Esophagus squamous epithelium (tissue), 5 donors: ENCODE measurements at places on chromosomes 5 and 9.

DNA sequence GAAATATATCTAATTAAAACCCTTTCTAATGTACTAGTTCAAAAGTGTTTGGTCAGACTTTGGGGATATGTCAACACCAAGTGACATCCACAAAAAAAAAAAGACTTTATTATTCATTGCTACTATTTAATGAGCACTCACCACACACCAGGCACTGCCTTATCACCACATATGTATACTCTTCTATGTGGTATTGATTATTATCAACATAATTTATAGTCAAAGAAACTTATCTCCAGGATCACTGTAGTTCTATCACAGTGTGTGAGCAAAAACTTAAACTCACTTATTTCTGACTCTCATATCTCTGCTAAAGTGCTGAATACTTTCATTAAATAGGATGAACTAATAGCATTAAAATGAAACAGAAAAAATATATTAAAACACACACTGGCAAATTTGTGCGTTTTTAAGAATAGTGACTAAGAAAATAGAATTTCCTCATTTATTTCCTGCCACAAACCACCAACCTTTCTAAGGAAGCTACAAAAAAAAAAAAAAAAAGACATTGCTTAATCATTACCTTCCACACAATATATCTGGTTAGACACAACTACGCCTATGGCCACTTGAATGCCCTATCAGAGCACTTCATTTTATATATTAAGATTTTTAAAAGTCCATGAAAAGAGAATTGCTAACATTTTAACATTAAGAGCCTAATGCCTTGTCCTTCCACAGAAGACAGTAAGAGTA, 12.8 kb downstream of the SLCO4C1 start:
- no peaks in the 10 kb centered on the region for H3K36me3 ChIP-seq
- no peak overlapping the region for H3K27ac ChIP-seq
- no peak for DNase-seq
- no peaks in the 10 kb centered on the region for H3K4me1 ChIP-seq
- H3K4me3 ChIP-seq, result no peak overlapping the region
- H3K27me3 ChIP-seq, result no peaks in the 10 kb centered on the region

DNA sequence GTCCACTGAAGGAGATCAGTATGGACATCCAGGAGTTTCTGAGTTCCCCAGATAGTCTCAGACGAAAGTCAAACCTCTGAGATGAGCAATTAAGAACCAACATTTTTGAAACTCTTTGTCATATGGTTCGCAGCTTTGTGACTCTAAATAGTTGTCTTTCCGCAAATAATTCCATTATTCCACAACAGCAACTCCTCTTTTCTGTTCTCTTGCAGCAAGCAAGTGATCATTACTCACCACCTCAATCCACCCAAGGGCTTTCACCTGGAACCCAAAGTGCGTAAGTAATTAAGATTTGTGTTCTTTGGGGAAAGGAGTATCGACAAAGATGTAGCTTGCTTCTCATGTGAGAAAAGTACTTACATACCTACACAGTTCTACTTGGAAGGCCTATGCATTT, 15.6 kb downstream of the MTX3 start:
- no peak for DNase-seq
- H3K27ac ChIP-seq, result no peak overlapping the region
- no peaks in the 10 kb centered on the region for H3K27me3 ChIP-seq

DNA sequence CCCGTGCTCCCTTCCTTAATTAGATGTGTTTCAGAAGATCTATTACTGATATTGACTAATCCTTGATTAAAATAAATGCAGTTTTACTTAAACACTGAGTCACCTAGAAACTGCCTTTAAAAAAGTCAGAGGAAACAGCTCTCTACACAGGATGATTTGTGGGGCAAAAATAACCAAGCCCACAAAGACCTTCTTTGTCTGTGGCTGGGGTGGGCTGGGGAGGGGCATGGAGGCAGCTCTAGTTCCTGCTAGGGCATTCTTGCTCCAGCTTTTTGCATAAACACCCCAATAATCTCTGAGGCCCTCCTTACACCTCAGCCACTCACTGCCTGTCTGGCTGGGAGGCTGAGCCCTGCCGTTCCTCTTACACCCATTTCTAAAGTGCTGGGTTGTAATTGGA, 227.6 kb upstream of the DAP start:
- H3K4me1 ChIP-seq, result no peaks in the 10 kb centered on the region
- no peak for DNase-seq
- H3K27ac ChIP-seq, result no peak overlapping the region
- no peaks in the 10 kb centered on the region for H3K36me3 ChIP-seq

DNA sequence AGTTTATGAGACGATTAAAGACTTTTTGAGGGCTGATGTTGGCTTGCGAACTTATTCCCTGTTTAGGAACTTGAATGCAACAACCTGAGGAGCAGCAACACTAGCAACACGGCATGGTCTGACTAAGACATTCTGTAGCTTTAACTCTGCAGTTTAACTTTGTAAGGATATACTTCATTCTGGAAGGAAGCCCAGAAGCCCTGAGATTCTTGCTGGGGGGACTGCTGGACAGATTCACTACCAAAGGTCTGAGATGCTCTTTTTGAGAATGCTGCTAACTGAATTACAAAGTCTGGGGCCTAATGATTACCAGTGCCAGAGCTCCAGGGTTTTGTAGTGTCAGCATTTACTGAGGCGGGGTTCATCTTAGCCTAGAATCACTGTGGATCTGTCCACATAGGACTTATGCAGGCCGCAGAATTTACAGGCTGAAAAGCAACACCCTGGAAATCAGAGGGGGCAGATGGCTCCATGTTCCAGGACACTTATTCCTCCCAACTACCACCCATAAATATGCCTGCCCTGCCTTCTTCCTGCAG, 537.1 kb upstream of the CDH18 start:
- no peak overlapping the region for H3K4me3 ChIP-seq
- no peak overlapping the region for H3K27ac ChIP-seq
- no peak for DNase-seq
- no peaks in the 10 kb centered on the region for H3K27me3 ChIP-seq
- H3K36me3 ChIP-seq, result no peaks in the 10 kb centered on the region

DNA sequence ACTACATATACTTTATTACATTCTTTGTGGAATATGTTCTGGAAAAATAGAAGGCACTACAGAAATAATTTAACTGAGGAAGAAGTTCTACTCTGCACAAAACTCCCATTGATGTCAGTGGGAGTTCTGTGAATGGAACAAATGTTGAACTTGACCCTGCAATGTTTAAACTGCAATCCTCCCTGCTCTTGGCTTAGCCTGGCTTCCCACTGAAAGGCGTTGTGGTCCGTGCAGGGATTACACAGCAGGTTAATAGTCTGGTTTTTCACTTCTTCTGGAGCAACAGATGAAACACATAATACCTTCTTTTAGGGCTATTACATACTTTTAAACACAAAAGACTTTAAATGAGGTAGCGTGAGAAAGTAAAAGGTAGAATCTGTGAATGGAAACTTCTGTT, 12.9 kb upstream of the ERBIN start:
- no peak overlapping the region for H3K27ac ChIP-seq
- no peaks in the 10 kb centered on the region for H3K4me1 ChIP-seq
- H3K4me3 ChIP-seq, result no peak overlapping the region
- no peaks in the 10 kb centered on the region for H3K27me3 ChIP-seq
- no peak for DNase-seq

DNA sequence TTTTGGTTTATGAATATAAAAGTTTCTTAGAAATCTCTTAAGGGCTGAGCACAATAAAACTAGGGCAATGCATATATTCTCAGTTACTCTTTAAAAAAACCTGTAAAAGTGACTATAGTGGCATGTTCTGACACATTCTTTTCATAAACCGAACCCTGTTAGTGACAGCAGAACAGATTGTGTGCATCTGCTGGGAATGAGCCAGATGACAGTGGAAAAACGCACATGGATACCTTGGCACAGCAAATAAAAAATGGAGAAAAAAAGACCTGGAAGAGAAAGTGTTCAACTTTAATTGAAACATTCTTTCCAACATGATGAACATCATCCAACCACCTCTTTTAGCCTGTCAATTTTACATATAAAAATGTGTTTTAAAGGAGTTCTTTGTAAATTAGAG, 12.7 kb downstream of the MEF2C start:
- no peaks in the 10 kb centered on the region for H3K27me3 ChIP-seq
- no peaks in the 10 kb centered on the region for H3K36me3 ChIP-seq
- no peak overlapping the region for H3K27ac ChIP-seq
- peaks cover 5% of the 10 kb centered on the region for H3K4me1 ChIP-seq
- no peak for DNase-seq

GRCh38 chr9:93302586-93303257, 118.8 kb downstream of the WNK2 start:
- H3K27me3 ChIP-seq, result no peaks in the 10 kb centered on the region
- no peak for DNase-seq
- no peak overlapping the region for H3K27ac ChIP-seq
- H3K4me3 ChIP-seq, result no peak overlapping the region
- H3K36me3 ChIP-seq, result no peaks in the 10 kb centered on the region
- no peaks in the 10 kb centered on the region for H3K4me1 ChIP-seq

GRCh38 chr5:122419142-122419894, 107.3 kb downstream of the SNCAIP start:
- no peak for DNase-seq
- no peaks in the 10 kb centered on the region for H3K36me3 ChIP-seq
- no peak overlapping the region for H3K4me3 ChIP-seq
- H3K27me3 ChIP-seq, result no peaks in the 10 kb centered on the region

DNA sequence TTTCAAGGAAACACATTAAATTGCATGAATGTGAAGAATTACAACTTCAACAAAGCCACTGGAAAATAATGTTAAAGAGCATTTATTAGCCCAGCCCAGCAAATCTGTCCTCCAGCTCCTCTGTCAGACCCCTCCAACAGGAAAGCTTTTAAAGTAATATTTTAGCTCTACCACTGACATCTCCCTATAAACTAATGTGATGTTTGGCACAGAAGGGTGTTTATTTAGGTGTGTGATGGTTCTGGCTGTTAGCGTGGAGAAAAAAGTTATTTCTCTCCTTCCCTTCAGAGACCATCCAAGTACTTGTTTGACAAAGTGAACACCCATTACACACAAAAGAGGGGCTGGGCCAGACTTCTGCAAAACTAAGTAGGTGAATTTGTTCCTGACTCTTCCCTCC, 111.9 kb upstream of the TARS1 start:
- H3K4me3 ChIP-seq, result no peak overlapping the region
- peaks cover 11% of the 10 kb centered on the region for H3K4me1 ChIP-seq
- no peak for DNase-seq
- H3K27me3 ChIP-seq, result no peaks in the 10 kb centered on the region

DNA sequence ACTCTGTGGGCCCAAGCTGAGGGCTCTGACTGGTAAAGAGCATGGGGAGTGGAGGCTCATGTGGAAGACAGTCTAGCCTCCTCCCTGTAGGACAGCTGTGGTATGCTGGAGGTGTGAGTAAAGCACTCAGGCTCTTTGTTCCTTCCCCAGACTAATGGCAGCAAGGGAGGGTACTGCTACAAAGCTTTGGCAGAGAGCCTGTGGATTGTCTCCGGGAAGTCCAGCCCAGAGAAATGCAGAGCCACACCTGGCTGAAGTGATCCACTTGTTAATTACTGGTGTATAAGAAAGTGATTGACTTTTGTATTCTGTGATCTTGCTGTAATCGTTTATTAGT, 161.7 kb downstream of the OXCT1 start:
- no peaks in the 10 kb centered on the region for H3K36me3 ChIP-seq
- no peaks in the 10 kb centered on the region for H3K4me1 ChIP-seq
- no peak overlapping the region for H3K4me3 ChIP-seq
- no peak overlapping the region for H3K27ac ChIP-seq
- no peaks in the 10 kb centered on the region for H3K27me3 ChIP-seq

- H3K27ac ChIP-seq, result peak overlapping the region; percentile 33
- no peaks in the 10 kb centered on the region for H3K4me1 ChIP-seq
- H3K4me3 ChIP-seq, result no peak overlapping the region
- H3K36me3 ChIP-seq, result no peaks in the 10 kb centered on the region
Observed at GRCh38 chr5:16549491-16550206, 67.1 kb downstream of the RETREG1 start.

DNA sequence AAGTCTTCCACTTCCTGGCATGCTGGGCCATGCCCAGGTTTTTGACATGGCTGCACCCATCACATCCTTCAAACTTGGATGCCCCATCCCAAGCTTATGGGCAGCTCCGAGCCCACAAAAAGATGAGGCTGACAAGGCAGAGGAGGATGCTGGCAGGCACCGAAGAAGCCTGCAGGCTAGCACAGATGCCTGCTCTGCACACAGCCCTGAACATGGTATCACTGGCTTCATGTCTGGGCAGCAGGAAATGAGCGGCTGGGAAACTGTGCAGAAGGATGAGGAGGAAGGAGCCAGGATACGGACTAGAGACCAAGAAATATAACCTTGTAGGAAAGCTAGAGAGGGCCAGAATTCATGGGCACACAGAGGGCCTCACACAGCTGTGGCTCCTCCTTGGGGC, 14.8 kb downstream of the CAMK2A start:
- no peak overlapping the region for H3K4me3 ChIP-seq
- H3K27me3 ChIP-seq, result no peaks in the 10 kb centered on the region
- H3K36me3 ChIP-seq, result no peaks in the 10 kb centered on the region
- H3K4me1 ChIP-seq, result no peaks in the 10 kb centered on the region
- no peak overlapping the region for H3K27ac ChIP-seq

- no peaks in the 10 kb centered on the region for H3K27me3 ChIP-seq
- H3K4me3 ChIP-seq, result no peak overlapping the region
- H3K27ac ChIP-seq, result no peak overlapping the region
- H3K4me1 ChIP-seq, result no peaks in the 10 kb centered on the region
- peaks cover 91% of the 10 kb centered on the region for H3K36me3 ChIP-seq
- no peak for DNase-seq
Observed at GRCh38 chr5:14713476-14714390, 49.2 kb downstream of the OTULIN start.

GRCh38 chr9:87148331-87149104, 201.2 kb upstream of the GAS1 start:
- H3K4me1 ChIP-seq, result peaks cover 18% of the 10 kb centered on the region
- no peaks in the 10 kb centered on the region for H3K27me3 ChIP-seq
- peak overlapping the region; percentile 34 for H3K4me3 ChIP-seq
- no peaks in the 10 kb centered on the region for H3K36me3 ChIP-seq
- H3K27ac ChIP-seq, result peak overlapping the region; percentile 85

DNA sequence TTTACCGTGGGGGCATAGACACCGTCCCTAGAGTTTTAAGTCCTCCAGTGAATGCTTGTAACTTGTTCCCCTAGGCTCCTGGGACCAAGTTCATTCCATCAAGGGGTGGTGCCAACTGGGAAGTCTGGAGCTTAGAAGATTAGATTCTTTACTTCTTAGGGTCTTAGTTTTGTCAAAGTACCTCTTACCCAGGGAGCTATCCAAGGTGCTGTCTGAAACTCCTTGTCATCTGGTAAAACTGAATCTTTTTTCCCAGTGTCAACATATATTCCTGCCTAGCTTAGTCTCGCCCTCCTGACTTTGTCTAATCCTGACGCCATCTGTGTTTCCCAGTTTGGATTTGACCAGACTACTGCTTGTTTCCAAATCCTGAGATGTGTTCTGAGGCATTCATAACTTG, 41.6 kb downstream of the MAMDC2 start:
- H3K27ac ChIP-seq, result no peak overlapping the region
- H3K4me1 ChIP-seq, result peaks cover 19% of the 10 kb centered on the region
- H3K4me3 ChIP-seq, result no peak overlapping the region
- no peak for DNase-seq
- H3K36me3 ChIP-seq, result no peaks in the 10 kb centered on the region
- H3K27me3 ChIP-seq, result no peaks in the 10 kb centered on the region
